Lung microvascular endothelial cell (primary cell): ENCODE measurements at places on chromosomes 7 and 10. TPM values are rescaled to one million over a fixed set of nuclear protein-coding genes. Genes with fewer than 3 reads are reported as not detected.
A peak's percentile ranks its signal among the peaks of the same experiment; 100 is the strongest.

DNA sequence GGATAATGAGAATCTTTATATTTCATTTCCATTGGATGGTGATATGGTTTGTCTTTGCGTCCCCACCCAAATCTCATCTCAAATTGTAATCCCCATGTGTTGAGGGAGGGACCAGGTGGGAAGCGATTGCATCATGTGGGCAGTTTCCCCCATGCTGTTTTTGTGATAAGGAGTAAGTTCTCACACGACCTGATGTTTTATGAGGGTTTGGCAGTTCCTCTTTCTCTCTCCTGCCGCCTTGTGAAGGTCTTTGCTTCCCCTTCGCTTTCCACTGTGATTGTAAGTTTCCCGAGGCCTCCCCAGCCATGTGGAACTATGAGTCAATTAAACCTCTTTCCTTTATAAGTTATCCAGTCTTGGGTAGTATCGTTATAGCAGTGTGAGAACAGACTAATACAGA is 59.4 kb downstream of the MTPN start:
- no peak for DNase-seq

DNA sequence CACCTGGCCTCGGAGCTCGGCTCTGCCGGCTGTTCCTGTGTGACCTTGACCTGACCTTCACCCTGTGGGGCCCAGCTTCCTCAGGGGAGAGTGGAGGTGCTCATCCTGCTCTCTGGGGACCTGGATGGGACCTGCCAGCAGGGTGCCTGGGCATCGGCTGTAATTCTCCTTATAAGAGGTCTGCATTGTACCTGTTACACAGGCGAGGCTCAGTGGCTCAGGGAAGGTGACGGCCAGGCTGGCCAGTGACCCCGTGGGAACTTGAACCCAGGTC is 29.0 kb downstream of the RET start:
- no peak for DNase-seq

DNA sequence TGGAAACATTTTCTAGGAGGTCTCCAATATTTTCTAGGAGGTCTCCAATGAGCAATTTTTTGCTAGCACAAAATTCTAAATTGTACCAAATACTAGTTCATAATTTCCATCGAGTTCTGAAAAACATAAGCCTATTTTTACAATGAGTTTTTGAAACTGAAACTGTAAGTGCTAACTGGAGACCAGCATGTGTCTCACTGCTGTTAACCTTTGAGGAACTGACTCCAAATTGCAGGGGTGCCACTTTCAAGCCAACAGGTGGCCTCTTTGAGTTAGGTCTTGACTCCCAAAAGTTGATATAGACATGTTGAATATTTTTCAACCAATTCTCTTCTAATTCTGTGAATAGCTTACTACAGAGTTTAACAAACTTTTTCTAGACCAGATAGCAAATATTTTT is 58.8 kb downstream of the CAV1 start:
- DNase-seq = peak; percentile 29

- DNase-seq = peak; percentile 64
Measured at GRCh38 chr7:155644971-155645509, 579 bp downstream of the RBM33 start.

- no peak for DNase-seq
Measured at GRCh38 chr10:79984851-79985250, 35.9 kb upstream of the SFTPD start.

DNA sequence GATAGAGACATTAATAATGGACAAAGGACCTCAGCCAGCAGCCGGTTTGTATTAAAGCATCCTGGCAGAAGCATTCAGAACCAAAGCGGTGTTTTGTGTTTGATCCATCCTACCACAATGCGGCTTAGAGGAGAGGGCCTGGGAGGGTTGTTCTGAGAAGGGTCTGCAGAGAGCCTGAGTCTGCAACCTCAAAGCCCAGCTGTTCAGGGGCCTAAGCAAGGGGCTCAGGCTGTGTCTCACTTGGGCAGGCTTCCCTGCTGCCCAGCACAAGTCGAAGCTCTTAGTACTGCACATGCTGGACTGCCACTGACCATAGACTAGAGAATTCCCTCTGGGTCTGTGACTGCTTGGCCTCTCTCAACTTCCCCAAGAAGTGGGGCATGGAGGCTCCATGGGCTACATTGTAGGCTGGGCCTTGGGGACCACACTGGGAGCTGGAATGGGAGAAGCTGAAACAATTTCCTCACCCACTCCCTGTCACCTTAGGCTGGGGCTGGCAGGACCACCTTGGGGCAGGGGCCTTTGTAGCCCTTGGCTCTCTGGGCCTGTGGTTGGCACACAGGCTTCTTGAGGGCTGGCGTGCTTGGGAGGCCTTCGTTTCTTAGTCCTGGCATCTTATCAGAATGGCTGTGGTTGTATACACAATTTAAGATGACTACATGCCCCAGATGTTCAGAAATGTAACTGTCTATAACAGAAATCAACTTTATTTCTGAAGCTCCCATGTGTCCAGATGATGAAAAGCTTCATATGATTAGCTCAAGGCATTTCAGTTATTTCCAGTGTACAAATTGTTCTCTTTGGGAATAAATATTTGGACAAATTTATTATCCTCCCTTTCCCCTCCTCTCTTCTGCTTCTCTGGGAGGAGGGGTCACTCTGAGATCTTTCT is 44.5 kb downstream of the LRRC18 start:
- DNase-seq = no peak

GRCh38 chr7:2299870-2300512 is 14.2 kb downstream of the SNX8 start:
- DNase-seq = peak; percentile 81

GRCh38 chr7:149719050-149719899 is 54.1 kb downstream of the ZNF467 start:
- peak; percentile 47 for DNase-seq

GRCh38 chr10:11290156-11290890 is 272.7 kb downstream of the CELF2 start:
- DNase-seq = no peak

DNA sequence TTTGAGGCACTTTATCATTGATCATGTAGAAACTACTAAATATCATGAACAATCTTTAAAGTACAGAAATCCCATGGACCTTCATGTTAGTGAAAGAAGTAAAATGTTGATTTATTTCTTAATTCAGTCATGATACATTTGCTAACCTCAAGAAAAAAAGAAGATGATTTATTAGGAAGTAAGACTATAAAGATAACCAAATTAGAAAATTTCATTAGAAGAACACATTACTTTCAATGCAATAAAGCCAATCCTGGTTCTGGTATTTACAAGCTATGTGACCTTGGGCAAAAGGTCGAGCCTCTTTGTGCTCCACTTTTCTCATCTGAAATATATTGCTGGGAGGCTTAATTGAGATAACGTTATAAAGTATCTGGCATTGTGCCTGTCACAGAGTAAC is 365.0 kb downstream of the KIF20B start:
- DNase-seq = no peak

GRCh38 chr10:79090134-79090803 is 21.5 kb downstream of the ZMIZ1 start:
- peak; percentile 40 for DNase-seq

- no peak for DNase-seq
Measured at GRCh38 chr10:129098517-129098916, 368.5 kb upstream of the MGMT start.

GRCh38 chr7:63918986-63919385 is 79.7 kb upstream of the ZNF722 start:
- DNase-seq = no peak

GRCh38 chr10:19730167-19730906 is 85.9 kb upstream of the PLXDC2 start:
- no peak for DNase-seq

GRCh38 chr10:86443936-86444335 is 77.3 kb upstream of the GRID1 start:
- DNase-seq = no peak

DNA sequence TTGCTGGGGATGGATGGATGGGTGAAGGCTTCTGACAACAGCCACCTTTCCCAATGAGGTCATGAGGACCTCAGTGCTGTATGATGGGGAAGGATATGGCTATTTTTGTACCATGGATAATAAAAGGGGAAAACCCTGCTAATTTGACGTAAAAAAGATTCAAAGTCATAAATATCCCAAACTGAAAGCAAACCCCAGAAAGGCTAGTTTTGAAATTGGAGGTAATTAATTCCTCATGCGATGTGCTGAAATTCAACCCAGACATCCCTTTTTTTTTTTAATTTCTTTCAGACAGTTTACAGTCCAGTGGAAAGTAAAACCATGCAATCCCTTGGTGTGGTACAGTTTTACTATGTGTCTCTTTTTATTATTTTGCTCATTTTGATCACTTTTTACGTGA is 254.5 kb upstream of the BMPER start:
- DNase-seq = no peak

DNA sequence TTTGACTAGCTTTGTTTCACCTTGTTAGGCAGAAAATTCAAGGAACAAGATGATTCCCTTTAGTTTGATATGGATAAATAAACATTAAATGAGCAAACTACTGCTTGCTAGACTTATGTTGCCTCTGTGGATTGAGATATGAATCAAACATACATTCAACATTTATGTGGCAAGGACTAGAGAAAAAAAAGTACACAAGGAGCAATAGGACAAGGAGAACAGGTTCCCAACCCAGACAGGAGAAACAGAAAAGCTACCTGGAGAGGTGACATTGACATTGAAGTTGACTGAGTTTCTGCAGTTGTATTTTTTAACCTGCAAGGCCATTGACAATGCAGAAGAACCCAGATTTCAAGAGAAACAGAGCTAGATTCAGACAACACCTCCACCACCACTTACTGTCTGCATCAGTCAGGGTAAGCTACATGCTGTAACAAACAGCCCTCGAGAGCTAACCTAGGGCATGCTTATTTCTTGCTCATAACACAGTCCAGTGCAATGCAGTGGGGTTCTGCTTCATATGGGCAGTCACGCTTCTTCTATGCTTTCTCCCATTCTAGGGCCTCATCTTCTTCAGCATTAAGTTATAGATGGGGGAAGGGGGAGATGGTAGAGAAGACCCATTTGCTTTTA is 180.9 kb upstream of the LYZL1 start:
- DNase-seq = no peak

DNA sequence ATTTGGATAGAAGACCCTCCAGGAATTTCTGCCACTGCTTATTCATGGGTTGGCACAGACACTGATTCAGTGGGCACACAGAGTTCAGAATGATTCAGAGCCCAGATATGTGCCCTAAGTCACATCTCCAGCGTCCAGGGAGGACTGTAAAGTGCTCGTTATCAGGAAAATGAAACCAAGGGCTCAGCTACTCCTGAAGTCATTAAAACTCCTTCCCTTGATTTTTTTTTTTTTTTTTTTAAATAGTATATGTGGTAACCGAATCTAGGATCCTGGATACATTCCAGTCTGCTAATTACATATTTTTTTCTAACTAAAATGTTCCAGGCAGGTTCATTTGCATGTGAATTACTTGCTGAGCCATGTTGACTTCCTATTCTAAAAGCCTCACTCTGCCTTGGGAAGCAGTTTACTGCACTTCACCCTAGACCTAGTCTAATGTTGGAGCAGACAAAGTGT is 34.7 kb downstream of the MET start:
- peak; percentile 80 for DNase-seq

GRCh38 chr10:69275444-69275843 is 2.9 kb upstream of the HK1 start:
- no peak for DNase-seq

DNA sequence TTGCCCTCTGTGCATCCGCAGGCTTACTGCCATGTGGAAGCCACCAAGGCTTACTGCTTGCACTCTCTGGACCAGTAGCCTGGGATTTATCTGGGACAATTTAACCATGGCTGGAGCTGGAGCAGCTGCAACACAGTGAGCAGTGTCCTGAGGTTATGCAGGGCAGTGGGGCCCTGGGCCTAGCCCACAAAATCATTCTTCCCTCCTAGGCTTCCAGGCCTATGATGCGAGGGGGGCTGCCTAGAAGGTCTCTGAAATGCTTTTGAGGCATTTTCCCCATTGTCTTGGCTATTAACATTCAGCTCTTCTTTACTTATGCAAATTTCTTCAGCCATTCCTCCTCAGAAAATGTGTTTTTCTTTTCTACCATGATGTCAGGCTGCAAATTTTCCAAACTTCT is 313.6 kb upstream of the CDC14C start:
- no peak for DNase-seq

DNA sequence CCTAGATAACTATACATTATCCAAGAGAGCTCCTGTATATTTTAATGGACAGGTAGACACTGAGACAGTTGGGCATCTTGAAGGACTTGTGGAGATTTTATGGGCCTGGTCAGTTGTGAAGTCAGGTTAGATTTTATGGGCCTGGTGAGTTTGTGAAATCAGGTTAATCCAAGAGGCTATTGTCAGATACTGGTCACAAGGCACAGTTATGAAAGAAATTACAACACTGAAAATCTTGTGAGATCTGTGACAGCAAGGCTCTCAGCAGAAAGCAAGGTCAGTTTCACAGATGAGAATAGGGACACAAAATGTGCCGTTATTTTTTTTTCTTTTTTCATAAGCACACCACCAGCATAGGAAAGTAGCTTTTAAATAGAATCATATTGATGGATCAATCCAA is 167.6 kb downstream of the VTI1A start:
- DNase-seq = no peak

DNA sequence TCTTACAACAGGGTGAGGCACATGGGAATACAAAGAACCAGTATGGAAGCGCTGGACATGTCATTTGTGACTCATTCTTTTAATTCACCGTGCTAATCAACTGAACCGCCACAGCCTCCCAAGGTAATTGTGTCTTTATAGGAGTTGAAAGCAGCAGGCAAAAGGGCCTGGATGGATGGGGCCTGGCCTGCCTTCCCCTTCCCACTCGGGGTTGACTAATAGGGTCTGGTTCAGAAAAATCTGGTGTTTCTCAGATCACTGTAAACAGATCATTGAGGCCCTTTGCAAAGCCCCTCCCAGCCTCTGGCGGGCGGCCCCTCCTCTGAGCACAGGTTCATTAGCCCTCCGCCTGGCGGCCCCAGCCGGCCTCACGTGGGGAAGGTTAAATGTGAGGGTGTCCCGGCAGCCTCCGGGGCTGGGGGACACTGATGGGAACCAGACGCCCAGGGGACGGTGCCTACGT is 100.8 kb downstream of the EBF3 start:
- no peak for DNase-seq

GRCh38 chr10:76543655-76544054 is 1094.0 kb downstream of the KCNMA1 start:
- peak; percentile 89 for DNase-seq

GRCh38 chr7:131327049-131327625 is 539 bp upstream of the MKLN1 start:
- DNase-seq = peak; percentile 80

DNA sequence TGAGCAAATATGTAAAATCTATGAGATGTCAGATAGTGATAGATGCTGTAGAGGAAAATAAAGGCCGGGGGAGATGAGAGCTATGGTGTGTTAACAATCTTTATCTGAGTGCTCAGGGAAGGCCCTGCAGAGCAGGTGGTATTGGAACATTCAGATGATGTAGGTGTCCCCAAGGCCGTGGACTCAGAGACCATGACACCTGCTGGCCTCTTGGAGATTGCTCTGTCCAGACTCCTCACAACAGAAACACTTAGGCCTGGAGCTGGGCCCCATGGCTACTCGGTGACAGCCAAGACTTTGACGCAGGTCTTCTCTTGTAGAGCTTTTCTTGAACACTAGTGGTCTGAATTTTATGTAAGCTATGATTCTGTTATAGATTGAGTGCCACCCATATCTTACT is 13.3 kb downstream of the AKR1E2 start:
- no peak for DNase-seq

GRCh38 chr7:150937848-150938561 is 40.1 kb downstream of the KCNH2 start:
- DNase-seq = peak; percentile 17

Gene DMTF1
- total RNA-seq = 21.6 and 55.2 TPM in 2 replicates

Gene OR2A12
- total RNA-seq = not detected in 2 replicates

Gene FAM171A1
- total RNA-seq = 27.2 and 40.9 TPM in 2 replicates

Gene OR6B1
- total RNA-seq = not detected in 2 replicates

Gene CRYGN
- total RNA-seq = not detected in 2 replicates

Gene MET
- total RNA-seq = 28.0 and 49.3 TPM in 2 replicates

Gene FXYD4
- not detected in 2 replicates for total RNA-seq

Gene WDFY4
- under 0.01 and 0.87 TPM in 2 replicates for total RNA-seq

Gene GIMAP7
- total RNA-seq = 44.2 and 104 TPM in 2 replicates
